ENCODE measurements at places on chromosomes 7 and 10.

- DNase-seq: no peak
Measured at GRCh38 chr7:123355576-123356190, 155.9 kb upstream of the SLC13A1 start.

- no peak for DNase-seq
Measured at GRCh38 chr7:107605218-107605815, 25.3 kb downstream of the BCAP29 start.

DNA sequence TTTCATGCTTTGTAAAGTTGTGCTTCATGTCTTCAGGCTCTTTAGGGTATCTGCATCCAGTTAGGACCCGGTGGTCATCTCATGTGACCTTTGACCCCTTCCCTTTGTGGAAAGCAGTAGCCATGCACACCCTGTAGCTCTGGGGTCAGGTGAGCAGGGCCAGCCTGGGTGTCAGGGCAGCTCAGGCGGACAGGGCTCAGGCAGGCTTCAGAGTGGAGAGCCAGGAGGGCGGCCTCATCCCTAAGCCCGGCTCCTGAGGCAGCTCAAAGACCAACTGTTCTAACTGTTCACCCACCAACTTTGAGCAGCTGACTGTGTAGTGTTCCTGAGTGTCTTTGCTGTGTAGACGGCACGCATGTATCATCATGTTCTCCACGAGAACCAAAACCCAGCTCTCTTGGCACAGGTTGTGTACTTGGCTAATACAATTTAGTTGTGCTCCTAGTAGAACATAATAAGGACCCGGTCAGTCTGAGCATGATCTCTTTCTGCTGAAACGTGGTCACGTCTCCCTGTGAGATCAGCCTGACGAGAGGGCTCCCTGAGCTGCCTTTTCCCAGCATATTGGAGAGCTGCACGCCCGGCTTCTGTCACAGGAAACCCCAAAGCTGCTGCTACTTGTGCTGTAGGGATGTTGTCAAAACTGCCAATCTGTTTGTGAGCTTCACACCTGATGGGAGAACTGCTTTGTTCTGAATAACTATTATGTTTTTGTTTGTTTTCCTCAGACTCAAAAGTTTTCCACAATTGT is 30.0 kb downstream of the EEPD1 start:
- DNase-seq: no peak

DNA sequence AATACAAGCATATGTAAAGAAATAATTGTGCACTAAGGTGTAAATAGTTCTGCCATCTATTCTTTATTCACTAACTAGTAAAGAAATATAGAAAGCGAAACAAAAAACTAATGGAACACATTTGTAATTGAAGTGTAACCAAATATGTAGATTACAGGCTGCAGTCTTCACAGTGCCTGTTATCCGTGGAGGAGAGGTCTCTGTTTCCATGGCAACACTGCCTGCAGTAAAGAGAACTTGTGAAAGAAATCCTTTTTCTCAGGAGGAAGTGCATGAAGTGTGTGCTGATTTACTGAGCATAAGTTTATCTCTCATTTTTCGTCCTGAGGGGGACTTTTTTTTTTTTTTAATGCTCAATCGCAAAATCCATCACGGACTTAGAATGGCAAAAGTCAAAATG is 102.5 kb downstream of the APBB1IP start:
- DNase-seq: no peak

GRCh38 chr10:4316161-4316810 is 509.7 kb upstream of the AKR1E2 start:
- peak; percentile 59 for DNase-seq

- DNase-seq: peak; percentile 25
Measured at GRCh38 chr10:110600487-110601101, 33.1 kb downstream of the SMC3 start.

DNA sequence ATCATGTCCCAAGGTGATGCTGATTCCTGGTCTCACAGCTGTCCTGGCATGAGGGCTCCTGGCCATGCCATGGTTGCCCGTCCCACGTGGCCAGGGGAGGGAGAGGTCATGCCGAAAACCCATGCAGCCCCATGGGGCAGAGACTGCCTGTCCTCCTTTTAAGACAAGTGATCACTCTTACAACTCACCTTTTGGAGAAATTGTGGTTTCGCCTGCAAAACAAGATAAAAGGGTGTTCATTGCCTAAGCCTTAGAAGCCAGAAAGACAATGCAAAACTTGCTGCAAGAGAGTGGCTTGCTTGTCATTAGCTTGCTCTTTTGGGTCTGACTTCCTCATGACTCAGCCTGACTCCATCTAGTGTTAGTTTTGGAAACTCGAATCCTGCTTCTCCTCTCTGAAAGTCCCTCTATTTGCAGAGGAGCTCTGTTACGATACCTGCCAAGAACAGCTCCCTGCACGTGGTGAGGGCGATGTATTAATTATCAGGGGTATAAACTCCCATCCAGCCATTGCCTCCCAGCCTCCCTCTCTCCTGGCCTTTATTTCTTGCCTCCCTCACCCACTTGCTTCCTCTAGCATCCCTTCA is 26.7 kb downstream of the TMEM273 start:
- no peak for DNase-seq

DNA sequence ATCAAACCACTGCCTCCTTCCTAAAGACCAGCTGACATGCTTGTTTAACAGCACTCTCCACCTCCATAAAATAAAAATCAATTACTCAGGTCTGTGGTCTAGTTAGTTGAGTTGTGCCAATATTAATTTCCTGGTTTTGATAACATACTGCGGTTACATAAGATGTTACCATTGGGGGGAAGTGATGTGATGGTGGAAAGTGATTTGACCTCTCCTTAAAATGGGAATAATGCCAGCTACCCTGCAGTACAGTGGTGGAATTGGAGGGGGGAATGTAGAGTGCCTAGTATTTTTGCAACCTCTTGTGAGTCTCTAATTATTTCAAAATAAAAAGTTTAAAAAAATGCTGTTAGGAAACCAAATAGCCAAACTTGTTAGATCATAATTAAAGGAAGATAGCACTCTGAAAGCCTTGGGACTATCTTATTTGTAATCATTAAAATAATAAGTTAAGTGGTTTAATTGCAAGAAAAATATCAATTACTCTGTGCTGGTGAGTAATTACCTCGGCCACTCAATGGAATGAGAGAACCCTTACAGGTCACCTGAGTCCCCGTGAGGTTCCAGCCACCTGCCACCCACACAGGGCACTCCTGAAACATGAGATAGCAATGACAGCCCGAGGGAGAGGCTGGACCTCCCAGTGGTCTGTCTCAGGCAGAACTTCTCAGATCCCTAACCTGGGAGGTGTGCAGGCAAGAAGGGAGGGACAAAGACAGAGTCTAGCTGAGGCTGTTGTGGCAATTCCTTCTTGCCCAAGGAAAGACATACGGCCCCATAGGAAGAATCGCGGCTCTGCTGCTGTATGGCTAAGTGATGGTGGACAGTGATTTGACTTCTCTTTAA is 94.1 kb downstream of the SH3PXD2A start:
- no peak for DNase-seq

Data from brain pericyte (primary cell).